ENCODE measurements at places on chromosomes 5 and 9.

- DNase-seq = no peak
Observed at GRCh38 chr5:72152545-72152944, 45.3 kb downstream of the MAP1B start.

GRCh38 chr9:117649126-117649525 lies 55.1 kb upstream of the TLR4 start:
- no peak for DNase-seq

- no peak for DNase-seq
Observed at GRCh38 chr5:52690236-52690768, 97.4 kb upstream of the ITGA1 start.

DNA sequence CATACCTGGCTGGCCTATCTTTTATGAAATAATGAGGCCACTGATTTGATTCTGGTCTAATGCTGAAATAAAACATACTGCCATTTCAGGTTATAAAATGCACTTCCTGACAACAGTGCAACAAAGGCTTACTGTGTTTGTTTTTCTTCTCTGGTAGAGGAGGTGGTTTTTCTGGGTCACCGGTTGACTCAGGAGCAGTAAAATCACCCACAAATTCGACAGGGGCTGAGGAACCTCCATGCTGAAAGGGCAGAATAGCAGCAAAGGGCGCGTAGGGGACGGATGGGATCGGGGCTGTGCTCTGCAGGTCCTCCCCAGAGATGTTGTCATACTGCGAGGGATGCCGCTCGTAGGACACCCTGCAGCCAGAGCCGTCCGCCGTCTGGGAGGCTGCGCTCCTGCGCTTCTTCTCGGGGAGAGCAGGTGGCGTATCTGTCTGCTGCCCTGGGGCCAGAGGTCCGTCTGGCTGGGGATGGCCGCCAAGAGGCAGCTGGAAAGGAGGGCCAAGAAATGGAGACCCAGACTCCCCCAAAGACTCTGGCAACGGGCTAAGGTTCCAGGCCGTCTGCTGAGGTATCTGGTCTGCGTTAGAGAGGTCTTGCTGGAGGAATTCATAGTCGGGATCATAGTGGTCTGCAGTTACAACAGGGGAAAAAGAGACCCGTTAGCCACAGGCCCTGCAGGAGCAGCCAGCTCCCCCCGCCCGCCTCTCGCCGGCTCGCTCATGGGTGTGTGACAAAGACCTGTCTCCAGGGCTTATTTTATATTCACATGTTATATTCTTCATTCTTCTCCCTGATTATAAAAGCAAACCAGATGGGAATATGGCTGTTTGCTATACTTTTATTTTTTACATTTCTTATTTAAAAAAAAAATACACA lies 80.7 kb downstream of the PRRT1B start:
- no peak for DNase-seq
